ENCODE measurements at places on chromosomes 7 and 10.

GRCh38 chr7:36261019-36261754 is 108.1 kb downstream of the EEPD1 start:
- no peak for DNase-seq

- no peak for DNase-seq
Measured at GRCh38 chr7:139078911-139079310, 30.6 kb downstream of the ZC3HAV1 start.

GRCh38 chr10:118669835-118670234 is 74.4 kb upstream of the PRLHR start:
- no peak for DNase-seq

- no peak for DNase-seq
Measured at GRCh38 chr10:43233601-43234430, 33.0 kb downstream of the RASGEF1A start.

DNA sequence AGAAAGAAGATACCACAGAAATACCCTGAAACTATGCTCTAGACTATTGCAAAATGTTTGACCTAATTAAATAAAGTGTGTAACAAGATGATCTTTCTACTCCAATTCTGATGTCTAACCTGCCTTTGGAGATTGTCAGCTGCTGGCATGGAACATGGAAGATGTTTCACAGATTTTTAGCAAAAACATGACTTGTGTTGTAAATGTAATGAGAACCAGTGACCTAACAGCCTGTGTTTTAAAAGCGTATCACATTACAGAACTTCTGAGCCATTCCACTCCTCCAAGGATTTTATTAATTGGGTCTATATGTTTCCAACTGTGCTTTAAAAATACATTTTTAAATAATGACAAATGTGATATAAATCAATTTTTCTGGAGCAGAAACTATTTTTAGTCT is 526.3 kb upstream of the SEMA3D start:
- DNase-seq = no peak

- no peak for DNase-seq
Measured at GRCh38 chr10:8246548-8246947, 192.1 kb downstream of the GATA3 start.

- DNase-seq = no peak
Measured at GRCh38 chr7:20151708-20152456, 65.3 kb downstream of the MACC1 start.

Data from activated CD4-positive, alpha-beta T cell treated with anti-CD3 and anti-CD28 coated beads, Interleukin-2, amount 50 U/mL, for 1 hour (primary cell).